ENCODE measurements at places on chromosomes 1 and 21.

GRCh38 chr1:30527511-30528140 lies 195.8 kb downstream of the MATN1 start:
- DNase-seq, result no peak

DNA sequence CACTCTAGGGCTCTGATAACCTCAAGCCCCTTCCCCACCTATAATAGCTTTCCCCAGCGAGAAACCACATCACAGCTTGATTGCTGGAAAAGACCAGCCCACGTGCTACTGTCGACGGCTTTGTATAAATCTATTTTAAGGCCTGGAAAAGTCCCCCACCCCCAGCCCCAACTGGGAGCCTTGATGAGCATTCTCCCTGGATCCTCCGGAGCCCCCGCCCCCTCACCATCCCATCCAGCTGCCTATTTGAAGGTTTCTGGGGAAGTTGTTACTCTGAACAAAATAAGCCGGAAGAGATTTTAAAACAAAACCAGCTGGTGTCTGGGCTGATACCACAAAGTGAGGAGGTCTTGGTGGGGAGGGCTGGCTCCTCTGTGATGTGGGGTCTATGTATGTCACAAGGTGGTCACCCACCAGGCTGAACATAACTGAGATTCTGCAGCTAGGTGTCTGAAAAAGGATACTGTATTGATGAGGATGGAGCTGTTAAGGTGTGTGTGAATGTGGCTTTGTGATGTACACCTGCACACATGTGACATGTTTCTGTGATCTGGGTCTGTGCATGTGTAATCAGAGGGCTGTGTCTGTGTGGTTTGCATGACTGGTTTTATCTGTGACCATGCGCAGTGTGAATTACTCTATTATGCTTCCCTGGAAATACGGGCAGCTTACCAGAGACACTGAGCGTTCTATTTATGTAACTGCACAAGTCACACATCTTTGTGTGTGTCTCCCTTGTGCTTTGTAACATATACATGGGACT lies 25.0 kb downstream of the RIMS3 start:
- DNase-seq, result no peak

DNA sequence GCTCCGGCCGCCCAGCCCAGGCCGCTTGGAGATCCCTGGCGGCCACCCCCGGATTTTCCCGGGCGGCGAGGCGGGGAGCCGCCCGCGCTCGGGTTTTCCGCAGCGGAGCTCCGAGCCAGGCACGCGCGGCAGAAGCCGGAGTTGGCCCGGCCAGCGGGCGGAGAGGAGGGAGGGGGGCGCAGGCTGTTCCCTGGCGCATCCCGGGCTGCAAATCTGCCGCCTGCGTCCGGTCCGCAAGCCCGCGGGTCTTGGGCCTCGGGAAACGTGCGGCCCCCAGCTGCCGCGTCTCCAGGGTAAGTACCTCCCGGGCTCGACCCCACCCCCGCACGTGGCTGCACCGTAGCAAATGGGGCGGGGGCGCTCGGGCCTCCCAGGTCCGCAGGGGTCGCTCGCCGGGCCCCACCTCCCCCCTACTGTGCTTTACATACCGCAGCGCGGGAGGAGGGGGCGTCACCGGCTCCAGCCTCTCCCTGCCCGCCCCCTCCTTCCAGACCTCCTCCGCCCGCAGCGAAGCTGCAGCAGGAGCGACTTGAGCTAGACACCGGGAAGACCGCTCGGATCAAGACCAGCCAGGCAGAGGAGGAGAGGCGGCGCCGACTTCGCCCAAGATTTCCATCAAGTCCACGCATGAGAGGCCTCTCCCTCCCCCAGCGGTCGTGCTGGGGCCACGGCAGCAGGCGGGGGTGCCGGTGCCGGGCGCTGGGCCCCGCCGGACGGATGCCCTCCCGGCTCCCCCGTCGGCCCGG lies 1.6 kb downstream of the TMEM200B start:
- DNase-seq, result no peak

DNA sequence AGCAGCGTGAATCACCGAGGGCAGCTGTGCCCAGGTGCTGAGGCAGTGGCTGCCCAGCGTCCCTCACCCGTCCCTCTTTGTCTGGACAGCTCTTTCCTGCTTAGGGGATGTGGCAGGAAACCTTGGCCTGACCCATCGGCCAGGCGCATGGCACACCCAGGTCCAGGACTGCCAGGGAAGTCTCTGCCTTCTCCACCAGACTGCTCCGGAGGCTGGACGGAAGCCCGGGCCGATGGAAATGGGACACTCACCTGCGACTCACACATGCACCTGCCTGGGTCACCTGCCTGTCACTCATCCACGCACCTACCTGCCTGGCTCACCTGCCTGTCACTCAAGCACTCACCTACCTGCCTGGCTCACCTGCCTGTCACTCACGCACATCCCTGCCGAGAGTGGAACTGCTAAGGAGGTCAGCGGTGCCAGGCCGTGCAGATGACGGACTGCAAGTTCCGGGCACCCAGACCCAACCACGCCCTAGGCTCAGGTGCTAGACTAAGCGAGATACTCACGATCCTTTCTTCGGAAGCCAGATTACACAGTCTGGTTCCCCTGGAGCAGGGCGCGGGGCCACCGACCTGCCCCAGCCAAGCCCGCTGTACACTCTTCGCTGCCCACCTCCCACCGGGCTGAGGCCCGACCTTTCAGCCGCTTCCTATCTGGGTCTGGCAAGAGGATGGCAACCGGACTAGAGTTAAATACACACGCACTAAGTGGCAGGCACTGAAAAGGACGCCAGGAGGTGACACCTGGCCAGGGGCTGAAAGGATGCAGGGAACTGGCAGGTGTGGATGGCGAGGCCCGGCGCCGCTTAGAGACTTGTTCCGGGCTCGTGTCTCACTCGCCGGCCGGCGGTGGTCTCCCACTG lies 1.1 kb downstream of the UBE2J2 start:
- no peak for DNase-seq

DNA sequence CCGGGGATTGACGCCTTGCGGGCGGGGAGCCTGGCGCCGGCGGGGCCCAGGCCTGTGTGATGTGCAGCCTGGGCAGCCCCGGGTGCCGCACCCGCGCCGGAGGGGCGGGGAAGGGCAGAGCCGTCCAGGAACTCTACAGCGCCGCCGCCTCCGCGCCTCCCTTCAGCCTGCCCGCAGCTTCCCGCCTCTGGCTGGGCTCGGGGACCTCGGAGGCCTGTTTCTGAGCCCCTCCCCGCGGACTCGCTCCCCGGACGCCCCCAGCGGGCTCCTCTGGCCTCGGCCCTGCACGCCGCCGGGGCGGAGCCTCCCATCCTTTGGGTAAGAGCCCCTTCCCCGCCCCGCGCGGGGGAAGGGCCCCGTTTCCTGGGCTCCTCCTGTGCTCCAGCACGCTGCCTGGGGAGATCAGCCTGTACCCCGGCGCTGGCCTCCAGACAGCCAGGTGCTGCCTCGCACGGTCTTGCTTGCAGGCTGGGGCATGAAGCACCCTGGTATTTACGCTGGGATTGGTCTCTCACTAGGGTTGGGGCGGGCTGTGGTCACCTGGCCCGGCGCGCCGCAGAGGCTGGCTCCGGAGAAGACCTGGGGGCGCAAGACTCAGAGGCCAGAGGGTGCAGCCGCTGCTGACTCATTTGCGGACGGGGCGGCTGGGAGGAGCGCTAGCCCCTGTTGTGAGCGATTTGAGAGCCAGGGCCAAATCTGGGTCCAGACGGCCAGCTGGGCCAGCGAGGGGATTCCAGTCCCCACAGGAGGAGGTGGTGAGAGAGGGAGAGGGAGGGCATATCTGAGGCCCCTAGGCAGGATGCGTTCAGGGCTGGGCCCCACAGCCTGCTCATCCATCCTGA lies 5.7 kb upstream of the ACOT11 start:
- peak; percentile 9 for DNase-seq

Measured in stimulated activated CD8-positive, alpha-beta memory T cell treated with anti-CD3 and anti-CD28 coated beads, Interleukin-4, amount 100 ng/mL, for 1 hour (primary cell).